NCI-H187 (cell line): ENCODE measurements at places on chromosomes 2 and 18.

DNA sequence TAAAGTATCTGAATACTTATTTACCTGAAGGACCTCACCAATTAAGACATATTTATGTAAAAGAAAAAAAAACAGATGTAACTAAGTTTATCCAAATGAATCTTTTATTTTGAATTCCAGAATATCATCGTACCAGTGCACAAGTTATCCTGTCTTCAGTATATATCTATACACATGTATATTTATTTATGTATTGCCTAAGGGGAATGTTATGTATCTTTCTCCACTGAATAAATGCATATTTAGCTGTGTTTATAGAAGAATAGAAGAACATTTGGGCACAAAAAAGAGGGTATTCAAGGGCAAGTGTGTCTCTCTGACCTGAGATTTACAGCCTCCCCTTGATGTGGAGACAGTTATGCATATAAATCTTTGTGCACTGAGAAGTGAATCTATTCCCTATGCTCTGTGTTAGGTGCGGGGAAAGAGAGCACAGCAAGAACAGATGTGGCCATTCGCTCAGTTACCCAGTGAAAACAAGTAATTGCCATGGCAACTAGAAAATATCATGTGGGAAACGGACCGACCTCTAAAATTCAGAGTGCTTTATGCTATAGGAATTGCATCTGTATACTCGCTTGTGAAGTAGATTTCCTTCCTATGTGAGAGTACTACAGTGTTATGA is 39.5 kb upstream of the ASXL3 start:
- DNase-seq, result no peak

- DNase-seq, result no peak
Observed at GRCh38 chr2:143402451-143402850, 273.2 kb downstream of the ARHGAP15 start.

DNA sequence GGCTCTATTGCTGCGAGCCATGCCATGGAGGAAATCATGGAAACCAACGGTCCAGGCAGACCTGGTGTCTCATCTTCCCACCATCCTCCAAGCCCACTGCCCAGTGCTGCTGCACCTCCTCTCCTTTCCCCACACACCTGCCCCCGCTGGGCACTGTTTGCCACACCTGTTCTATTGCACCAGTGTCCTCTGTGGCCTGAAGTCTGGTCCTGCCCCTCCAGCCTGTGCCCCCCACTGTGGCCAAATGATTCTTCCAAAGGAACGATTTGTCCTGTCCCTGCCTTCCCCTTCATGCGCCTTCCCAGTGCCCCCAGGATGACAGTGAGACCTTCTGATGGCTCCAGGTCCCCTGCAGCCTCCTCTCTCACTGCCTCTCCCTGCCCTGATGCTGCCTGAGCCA is 101.9 kb upstream of the TWIST2 start:
- DNase-seq, result no peak

DNA sequence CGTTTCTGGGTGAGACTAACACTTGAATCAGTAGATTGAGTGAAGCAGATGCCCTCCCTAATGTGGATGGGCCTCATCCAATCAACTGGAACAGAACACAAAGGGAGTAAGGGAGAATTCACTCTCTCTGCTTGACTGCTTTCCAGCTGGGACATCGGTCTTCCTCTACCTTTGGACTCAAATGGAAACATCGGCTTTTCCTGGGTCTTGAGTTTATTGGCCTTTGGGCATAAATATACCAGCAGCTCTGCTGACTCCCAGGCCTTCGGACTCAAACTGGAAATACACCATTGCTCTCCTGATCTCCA is 311.6 kb downstream of the STK39 start:
- no peak for DNase-seq

DNA sequence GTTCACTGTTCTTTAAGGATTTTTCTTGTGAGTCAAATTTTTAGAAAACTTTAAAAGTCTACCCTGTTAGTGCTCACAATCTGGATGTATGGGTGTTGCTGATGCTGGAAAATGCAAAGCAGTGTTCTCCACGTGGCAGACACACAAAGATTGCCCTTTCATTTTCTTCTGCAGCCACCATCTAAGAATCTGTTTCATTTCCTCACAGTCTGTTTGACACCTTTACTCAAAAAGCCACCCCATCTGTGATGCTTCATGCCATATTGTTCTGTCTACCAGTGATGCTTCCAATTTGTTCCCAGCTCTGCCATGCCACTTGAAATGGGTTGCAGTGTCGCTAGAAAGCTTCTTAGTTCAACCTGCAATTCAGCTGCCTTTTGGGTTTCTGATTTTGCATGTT is 464.2 kb upstream of the UBE2E3 start:
- no peak for DNase-seq

- DNase-seq, result no peak
Observed at GRCh38 chr2:67516899-67517530, 119.9 kb downstream of the ETAA1 start.

GRCh38 chr18:2903006-2903405 is 56.2 kb downstream of the EMILIN2 start:
- no peak for DNase-seq

GRCh38 chr2:186422226-186422625 is 63.8 kb upstream of the ZC3H15 start:
- DNase-seq, result no peak

DNA sequence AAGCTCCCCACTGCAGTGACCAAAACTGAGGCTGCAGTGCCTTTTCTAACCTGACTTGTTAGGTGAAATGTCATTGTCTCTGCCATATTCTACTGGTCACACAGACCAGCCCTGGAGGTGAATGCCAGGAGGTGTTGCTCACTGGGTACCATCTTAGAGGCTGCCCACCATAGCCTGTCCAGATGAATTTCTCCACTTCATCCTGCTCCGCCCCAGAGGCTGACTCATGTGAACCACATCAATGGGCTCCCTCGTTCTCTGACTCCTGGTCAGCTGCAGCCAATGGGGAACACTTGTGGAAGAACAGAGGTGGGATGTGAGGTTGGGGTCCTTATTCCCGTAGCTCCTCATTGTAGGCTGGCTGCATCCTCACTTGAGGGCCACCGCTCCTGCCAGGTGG is 3.4 kb upstream of the NARS1 start:
- DNase-seq, result no peak

DNA sequence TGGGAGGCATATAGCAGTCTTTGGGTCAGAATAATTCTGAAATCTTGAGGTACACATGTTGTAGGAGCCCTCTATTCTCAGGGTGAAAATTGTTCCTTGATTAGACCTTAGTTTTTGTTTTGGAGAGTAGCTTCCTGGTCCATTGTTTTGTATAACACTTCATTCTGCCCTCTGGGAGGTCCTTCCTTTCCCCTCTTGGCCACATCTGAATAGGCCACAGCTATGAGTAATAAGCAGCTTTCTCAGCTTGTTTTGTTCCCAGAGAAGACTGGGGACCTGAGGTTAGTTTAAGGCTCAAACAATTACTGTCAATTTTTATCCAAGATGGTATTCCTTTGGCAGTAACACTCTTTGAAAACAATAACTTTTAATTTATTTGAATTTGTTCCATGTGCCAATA is 72.6 kb upstream of the NOL4 start:
- no peak for DNase-seq

GRCh38 chr2:3512086-3512485 is 7.2 kb downstream of the ADI1 start:
- DNase-seq, result no peak

GRCh38 chr2:74821177-74822126 is 12.5 kb upstream of the HK2 start:
- no peak for DNase-seq

GRCh38 chr18:44961288-44961995 is 280.8 kb downstream of the SETBP1 start:
- no peak for DNase-seq

GRCh38 chr2:147374423-147374811 is 470.4 kb upstream of the ACVR2A start:
- no peak for DNase-seq

GRCh38 chr18:44897411-44897810 is 216.7 kb downstream of the SETBP1 start:
- DNase-seq, result no peak

DNA sequence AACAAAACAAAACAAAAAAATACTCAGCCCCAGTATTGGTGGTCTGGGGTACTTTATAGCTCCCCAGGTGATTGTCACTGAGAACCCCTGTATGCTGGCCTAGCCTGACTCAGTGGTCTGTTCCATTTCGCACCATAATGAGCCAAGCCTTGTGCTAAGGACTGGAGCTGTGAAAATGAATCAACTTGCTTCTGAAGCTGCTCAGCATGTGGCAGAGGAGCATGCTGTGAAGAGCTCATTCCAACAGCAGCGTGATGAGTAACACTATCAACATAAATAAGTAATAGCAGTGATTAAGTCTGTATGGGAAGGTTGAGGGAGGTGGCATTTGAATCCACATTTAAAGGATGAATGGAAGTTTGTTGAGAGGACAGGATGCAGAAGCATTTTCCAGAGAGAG is 67.2 kb upstream of the ATL2 start:
- DNase-seq, result no peak

DNA sequence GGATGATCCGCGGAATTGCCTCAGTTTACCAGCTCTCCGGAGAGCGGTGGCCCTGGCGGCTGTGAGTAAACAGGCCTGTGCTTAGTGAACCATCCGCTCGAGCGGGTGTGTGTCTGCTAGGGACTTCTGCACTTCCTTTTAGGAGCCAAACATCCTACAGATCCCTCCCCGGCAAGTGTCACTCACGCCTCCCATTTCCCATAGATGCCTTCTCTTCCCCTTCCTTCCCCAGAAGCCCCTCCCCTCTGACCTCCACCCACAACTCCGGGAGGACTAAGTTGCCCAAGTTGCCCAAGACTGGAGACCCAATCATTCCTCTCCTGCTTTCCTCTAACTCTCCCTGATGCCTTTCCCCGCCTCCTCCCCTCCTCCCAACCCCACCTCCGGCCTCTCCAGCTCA is 2.9 kb downstream of the C1QL2 start:
- DNase-seq, result no peak

- no peak for DNase-seq
Observed at GRCh38 chr18:50753311-50753710, 66.5 kb downstream of the MRO start.

DNA sequence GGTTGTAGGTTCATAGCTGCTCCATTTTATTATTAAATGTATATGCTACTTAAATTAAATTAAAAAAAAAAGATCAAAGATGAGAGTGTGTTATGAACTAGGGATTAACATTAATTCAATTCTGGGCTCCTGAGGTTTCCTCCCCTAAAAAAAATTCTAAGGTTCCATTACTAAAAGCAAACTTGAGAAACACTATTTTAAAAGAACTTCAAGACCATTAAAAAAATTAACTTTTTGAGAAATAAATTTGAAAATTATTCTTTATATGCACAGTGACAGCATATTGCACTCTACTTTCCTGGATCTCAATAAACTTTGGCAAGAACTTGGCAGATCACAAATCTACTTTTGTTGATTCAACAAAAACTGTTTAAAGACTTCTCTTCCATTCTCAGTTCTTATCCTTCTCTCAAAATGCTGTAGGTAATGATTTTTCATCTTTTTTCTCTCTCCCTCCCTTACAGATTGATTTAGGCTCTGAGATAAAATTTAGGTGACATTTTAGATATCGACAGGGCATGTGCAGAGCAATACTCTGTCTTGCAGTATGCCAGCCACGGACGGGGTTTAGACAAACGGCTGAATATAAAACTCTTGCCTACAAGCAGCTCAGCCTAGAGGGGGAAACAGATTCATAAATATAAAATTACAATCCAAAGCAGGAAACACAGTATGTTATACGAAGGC is 592 bp upstream of the MARS2 start:
- no peak for DNase-seq

GRCh38 chr2:19804639-19805260 is 97.0 kb downstream of the TTC32 start:
- DNase-seq, result no peak

DNA sequence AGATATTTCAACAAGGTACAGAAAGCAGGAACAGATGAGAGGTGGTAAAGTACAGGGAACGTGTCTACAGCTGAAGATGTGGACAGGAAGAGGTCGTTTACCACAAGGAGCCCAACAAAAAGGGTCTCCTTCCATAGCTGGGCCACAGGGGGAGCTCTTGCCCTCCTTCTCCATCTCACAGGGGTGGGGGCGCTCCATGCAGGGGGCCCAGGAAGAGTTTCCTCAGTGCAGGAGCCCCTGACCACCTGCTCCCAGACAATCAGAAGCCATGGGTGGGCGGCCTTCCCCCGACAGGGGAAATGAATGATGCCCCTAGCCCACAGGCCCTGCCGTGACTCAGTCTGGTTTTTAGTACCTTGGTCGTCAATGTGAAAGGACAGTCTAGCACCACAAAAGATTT is 163.6 kb upstream of the ZNF516 start:
- DNase-seq, result no peak
